G401 (cell line): ENCODE measurements at places on chromosomes 16 and 17.

DNA sequence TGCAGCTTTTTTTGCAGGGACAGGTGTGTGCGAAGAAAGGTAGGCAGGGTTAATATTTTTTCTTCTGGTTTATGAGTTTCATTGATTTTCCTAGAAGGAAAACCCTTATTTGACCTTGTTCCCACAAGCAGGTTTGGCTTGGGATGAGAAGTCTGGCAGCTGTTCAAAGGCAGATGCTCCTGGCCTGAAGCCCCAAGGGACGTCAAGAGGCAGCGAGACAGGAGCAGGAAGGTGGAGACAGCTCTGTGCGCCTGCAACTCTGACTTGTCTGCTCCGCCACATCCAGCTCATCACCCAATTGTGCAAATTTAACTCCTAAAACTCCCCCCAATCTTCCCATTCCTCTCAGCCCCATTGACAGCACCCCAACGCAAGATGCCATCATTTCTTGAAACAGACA is 136.8 kb upstream of the XYLT1 start:
- DNase-seq, result no peak

DNA sequence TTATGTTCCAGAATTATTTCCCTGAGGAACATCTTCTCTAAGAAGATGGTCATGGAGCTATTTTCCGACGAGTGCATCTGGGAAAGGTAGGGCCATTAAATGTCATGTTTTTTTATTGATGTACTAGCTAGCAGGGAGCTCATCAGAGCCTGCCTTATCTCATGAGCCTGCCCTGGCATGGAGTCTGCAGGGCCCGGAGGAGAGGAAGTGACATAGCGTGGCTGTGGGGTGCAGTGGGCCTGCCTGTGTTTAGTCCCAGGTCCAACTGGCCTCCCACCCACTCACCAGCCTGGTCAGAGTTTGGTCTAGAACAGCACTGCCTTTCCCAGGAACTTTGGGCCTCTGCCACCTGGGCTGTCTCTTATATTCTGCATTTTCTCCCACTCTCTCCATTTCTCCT is 389.8 kb downstream of the SNX29 start:
- no peak for DNase-seq

DNA sequence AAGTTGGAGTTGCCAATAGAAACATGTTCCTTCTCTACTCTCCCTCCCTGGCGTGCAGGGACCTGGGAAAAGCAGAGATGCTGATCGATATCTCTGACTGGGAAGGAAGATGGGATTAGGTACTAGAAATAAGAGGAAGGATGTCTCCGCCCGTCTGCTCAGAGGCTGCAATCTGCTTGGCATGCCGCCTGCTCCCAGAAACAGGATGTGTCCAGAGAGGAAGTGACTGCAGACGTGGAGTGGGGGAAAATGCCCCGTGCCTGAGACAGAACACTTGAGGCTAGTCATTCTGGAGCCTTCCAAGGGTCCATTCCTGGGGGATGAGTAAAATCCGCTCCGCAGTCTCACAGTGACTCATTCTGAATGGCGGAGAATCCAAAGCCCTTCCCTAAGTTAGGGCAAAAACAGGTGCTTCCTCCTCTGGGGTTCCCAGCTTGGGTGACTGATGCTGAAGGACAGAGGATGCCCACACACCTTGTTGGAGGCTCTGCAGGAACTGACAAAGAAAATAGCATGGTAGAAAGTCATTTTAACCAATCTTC is 45.0 kb upstream of the SMURF2 start:
- no peak for DNase-seq

GRCh38 chr16:58154345-58154744 is 25.2 kb upstream of the CFAP20 start:
- no peak for DNase-seq
